ENCODE measurements at places on chromosomes 16 and 17.
A peak's percentile ranks its signal among the peaks of the same experiment; 100 is the strongest.

DNA sequence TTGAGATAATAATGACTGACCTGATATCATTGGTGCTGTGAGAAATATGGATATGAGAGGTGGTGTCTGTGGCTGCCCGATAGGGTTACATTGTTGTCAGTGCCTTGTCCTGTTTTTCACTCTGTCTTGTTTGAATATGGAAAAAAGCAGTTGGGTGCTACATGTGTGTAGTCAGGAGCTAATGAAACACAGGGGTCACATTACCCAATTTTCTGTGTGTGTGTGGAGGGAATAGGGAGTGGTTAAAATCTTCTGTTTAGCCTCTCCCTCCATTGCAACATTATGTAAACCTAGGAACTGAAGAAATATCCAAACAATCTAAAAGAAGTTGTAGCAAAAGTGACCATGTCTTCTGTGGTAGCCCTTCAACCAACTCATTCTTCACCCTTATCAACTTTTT lies 527.7 kb upstream of the SOX9 start:
- DNase-seq: no peak

- no peak for DNase-seq
These were observed 389.8 kb downstream of the CA10 start for GRCh38 chr17:51768706-51769105.

- DNase-seq: no peak
These were observed 4.1 kb upstream of the UBTF start for GRCh38 chr17:44223541-44224071.

DNA sequence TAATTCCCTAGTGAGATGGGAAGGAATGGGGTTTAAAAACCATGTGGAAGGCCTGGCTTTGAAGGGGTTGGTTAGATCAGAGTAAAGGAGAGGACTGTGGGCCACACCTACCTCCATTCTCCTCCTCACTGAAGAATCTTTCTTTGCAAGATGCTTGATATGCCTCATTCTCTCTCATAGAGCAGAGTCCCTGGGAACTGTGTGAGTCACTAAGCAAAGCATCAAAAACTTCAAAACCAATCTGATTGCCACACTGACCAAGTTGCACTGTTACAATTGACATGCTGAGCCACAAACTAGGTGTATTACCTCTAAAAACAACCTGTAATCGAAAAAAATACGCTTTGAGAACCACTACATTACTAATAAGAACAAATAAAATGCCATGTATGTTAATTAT lies 2.0 kb downstream of the TUBD1 start:
- no peak for DNase-seq

DNA sequence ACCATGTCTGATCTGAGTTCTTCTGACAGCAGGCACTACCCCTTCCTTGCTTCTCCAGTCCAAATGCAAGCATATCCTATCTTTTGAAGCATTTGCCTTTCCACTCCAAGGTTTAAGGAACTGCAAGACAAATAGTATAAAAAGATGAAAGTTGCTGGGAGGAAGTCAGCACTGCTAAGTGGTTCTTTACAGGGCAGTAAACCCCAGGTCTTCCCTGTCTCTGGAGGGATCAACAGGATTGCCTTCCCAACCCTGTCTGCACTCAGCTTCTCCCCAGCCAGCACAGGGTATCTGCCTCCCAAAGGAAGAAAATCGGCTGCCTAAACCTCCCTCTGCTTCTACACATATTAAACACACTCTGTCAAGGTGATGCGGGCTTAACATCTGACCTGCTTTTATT lies 46.8 kb downstream of the SOX9 start:
- no peak for DNase-seq

- DNase-seq: no peak
These were observed 8.7 kb downstream of the CLEC19A start for GRCh38 chr16:19294156-19294649.

GRCh38 chr16:72362476-72362875 lies 190.5 kb upstream of the PMFBP1 start:
- no peak for DNase-seq

GRCh38 chr16:66940236-66940635 lies 4.9 kb downstream of the CES2 start:
- DNase-seq: no peak

GRCh38 chr16:27761816-27762215 lies 211.9 kb downstream of the KATNIP start:
- no peak for DNase-seq

- DNase-seq: no peak
These were observed 94.1 kb downstream of the MRM3 start for GRCh38 chr17:876272-876671.

DNA sequence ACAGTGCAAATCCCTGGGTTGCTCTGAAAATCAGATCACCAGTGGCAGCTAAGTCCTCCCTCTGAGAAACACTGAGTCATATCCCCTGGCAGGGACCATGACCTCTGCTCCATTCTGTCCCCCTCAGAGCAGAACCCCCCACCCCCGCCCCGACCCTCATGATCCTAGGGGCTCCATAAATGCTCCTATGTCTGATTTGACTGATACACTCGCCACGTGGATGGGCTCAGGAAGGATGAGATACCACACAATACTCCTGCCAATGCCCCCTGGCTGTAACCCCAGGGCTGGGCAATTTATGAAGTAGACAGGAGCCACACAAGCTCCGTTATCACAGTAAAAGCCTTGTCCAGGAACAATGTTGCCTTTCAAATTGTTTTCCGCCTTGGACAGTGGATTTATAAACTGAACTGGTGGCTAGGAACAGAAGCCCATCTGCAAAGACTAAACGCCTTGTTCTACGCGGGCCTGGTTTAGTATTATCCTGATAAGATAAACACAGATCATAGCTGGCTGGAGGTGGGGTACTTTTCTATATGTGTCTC lies 394.8 kb downstream of the SLC39A11 start:
- DNase-seq: no peak

DNA sequence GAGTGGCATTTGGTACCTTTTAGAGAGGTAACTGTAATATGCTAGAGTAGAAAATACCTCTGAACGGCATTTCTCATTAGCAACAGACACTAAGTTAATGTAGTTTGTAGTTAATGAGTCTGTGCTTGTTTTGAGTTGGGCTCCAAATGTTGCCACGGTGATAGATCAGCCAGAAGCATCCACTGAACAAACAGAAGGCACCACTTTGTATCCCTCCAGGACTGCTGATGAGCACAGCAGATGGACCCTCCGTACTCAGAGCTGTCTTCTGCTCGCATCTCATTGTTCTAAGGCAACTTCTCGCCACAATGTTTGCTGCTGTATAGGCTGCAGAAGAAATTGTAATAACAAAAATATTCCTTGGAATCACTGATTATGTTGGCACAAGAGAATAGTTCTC lies 56.1 kb downstream of the TNRC6C start:
- DNase-seq: no peak

DNA sequence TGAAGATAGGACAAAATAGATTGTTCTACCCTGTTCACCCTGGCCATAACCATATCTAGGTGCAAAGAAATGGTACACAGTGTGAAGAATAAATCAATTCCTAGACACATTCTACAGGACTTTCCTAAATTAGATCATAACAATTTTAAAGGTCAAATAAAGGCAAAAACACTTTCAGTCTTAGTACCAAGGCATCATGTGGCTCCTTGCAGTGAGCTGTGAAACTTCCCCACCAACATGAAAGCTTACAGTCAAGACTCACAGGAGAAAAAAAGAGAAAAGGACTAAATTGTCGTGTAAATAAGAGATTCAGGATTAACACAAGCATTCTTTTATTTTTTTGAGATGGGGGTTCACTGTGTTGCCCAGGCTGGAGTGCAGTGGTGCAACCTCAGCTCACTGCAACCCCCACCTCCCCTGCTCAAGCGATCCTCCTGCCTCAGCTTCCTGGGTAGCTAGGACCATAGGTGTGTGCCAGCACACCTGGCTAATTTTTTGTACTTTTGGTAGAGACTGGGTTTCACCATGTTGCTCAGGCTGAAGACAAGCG lies 14.2 kb downstream of the NSMCE1 start:
- no peak for DNase-seq

DNA sequence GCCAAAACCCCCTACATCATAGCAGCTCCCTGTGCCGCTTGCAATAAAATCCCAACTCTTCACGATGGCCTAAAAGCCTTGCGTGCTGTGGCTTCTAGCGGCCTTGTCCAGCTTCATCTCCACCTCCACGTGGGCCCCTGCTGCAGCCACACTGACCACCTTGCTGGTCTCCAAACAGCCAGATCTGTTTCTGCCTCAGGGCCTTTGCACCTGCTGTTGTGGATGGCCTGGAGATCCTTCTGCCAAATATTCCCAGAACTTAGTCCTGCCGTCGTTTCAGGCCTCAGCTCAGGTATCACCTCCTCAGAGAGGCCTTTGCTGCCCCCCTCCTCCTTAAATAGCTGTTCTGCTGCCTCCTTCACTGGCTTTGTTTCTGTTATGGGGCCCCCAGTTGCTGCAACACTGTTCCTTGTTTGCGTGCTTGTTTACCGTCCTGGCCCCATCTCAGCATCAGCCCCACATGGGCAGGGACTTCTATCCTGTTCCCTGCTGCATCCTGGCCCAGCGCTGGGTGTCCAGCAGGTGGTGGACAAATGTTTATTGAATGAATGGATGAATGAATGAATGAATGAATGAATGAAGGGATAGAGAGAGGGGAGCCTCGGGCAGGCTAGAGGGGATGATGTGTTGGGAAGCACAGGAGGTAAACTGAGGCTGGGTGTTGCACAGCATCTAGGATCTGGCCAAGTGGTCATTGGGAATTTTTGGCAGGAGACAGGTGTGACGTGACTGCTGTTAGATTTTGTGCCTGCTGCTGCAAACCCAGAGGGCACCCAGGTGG lies 171.0 kb upstream of the GSE1 start:
- DNase-seq: no peak

- DNase-seq: no peak
These were observed 4.7 kb downstream of the DUSP14 start for GRCh38 chr17:37494401-37494831.

DNA sequence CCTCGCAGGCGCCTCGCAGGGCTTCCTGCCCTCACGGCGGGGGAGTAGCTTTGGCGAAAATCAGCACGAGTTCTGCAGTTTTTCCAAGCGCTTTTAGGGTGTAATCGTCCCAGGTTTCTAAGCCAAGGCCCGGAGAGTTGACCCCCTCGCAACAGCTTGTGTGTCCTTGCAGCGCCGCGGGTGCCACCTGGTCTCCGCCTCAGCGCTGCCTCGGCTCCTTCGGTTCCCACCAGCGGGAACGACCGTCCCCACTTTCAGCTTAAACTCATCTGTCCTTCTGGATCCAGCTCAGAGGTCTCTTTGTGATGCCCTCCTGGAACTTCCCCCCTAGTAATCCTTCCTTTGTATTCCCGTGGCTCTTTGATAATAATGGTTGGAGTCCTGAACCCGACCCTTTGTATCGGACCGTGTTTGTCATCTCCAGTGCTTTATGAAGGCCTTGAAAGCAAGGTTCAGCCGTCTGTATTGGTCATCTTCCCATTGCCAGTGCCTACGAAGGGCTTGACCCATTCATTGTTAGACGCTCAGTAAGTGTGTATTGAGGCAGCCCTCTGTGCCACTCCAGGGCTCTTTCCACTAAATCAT lies 858 bp upstream of the SMARCE1 start:
- DNase-seq: no peak

- DNase-seq: no peak
These were observed 258.0 kb downstream of the PMP22 start for GRCh38 chr17:15007147-15007553.

DNA sequence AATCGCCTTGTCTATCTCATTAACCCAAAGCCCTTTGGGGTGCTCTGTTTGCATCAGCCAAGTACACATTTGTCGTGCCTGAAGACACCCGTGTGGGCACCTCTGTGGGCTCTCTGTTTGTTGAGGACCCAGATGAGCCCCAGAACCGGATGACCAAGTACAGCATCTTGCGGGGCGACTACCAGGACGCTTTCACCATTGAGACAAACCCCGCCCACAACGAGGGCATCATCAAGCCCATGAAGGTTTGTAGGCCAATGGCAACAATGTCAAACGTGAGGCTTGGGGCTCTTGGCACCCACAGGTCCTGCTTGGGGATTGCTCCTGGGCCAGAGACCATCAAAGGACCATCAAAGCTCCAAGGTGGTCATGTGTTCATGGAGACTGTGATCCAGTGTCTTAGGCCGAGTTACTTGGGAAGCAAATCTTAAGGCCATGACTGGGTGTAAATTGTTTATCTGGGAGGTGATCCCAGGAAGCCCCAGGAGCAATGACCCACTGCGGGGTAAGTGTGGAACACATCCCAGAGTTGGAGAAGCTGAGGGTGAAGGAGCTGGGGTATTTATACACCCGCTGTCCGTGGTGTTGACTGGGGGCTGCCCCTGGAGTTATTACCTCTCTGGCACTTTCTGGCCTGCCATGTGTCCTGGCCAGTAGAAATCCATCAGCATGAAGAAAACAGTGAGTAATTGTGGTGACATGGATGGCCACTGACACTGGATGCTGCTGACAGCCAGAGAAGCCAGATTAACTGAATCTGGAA lies 24.0 kb downstream of the CDH5 start:
- DNase-seq: no peak

DNA sequence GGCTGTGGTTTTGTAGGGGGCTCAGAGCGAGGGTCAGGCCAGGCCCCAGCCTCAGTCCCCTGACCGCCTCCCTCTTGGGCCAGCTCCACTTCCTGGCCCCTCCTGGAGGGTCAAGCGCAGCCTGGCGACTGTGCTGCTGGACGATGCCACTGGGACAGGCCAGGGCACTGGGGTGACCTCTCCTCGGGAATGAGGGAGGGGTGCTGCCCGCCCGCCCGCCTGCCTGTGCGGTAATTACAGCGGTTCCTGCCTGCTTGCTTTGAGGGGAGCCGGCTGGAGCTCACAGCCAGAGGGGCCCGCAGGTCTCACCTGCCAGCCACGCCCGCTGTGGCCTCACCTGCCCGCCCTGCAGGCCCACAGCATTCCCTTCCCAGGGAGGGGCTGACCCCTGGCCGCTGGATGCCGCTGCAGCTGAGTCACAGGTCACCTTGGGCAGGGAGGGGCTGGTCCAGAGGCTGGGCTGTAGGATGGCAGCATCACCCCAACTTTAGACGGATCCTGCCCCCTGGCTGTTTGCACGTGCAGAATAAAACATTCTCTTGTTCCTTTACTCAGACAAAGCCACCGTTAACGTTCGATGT lies 76.7 kb upstream of the CBX4 start:
- DNase-seq: no peak

GRCh38 chr16:19179546-19180490 lies 11.8 kb downstream of the SYT17 start:
- no peak for DNase-seq

GRCh38 chr16:78377312-78377711 lies 277.9 kb downstream of the WWOX start:
- DNase-seq: no peak

- peak; percentile 8 for DNase-seq
These were observed at the start of gene RNF43 for GRCh38 chr17:58417300-58418092. RNF43 (minus strand) TSS chr17:58417534; CDS start chr17:58415577, 1,957 bp downstream.

GRCh38 chr17:4950075-4950745 lies 709 bp upstream of the ENO3 start:
- no peak for DNase-seq

DNA sequence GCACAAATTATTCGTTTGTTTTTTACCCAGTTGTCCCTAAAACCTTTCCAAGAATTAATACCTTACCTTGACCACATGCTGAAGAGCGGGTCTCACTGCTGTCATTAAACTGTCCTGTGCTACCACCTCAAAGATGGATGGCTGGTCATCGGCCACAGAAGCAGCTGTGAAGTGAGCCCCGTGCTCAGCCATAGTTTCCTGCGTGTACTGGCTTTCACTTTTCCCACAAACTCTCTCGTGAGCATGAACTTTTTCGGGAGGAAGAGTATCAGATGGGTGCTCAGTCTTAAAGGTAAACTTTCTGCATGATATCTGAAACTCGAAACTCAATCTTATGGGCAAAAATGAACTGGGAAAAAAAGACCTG lies 558 bp downstream of the PEX12 start:
- no peak for DNase-seq

GRCh38 chr17:31296142-31296541 lies 897 bp downstream of the OMG start:
- no peak for DNase-seq

GRCh38 chr16:14389359-14389758 lies 240.7 kb downstream of the PARN start:
- no peak for DNase-seq
